ENCODE measurements at places on chromosomes 7 and 10.

- DNase-seq, result no peak
Observed at GRCh38 chr10:17599089-17599488, 18.1 kb downstream of the HACD1 start.

DNA sequence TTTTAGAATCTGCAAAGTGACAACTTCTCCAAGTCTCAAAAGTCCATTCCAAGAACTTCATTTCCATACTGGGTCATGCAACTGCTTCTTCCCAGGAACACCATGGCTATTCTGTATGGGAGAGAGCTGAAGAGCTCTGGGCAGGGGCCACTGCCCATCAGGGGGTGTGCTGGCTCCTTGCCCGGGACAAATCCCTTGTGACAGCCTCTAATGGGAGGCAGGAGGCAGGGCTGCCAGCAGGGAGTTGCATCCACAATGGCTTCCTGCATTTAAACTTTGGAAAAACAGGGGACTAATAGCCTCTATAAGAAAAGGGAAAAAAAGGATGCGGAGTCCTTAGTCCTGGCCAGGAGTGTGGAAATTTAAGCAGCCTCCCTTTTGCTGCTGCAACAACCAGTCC, 18.4 kb upstream of the FRMD4A start:
- no peak for DNase-seq

- no peak for DNase-seq
Observed at GRCh38 chr7:2116989-2117591, 115.7 kb downstream of the MAD1L1 start.

- DNase-seq, result no peak
Observed at GRCh38 chr10:62690703-62691102, 113.8 kb upstream of the ADO start.

DNA sequence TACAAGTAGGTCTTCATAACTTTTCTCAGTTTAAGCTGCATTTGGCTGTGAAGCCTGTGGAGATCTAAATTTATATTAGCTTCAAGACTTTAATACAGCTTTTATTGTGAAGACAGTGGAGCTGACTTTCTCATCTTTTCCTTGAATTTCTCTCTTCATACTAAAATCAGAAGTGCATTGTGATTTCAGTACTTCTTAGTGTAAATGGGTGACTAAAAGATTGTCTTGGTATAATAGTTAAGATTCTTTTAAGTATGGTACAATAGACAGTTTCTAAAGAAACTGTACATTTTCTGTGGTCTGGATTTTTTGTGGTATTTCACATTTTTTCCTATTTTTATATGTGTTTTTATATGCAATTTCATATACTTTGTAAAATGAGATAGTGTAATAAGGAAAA, 21.0 kb upstream of the DDX21 start:
- no peak for DNase-seq

- DNase-seq, result no peak
Observed at GRCh38 chr7:28955718-28956607, 2.2 kb downstream of the TRIL start.

DNA sequence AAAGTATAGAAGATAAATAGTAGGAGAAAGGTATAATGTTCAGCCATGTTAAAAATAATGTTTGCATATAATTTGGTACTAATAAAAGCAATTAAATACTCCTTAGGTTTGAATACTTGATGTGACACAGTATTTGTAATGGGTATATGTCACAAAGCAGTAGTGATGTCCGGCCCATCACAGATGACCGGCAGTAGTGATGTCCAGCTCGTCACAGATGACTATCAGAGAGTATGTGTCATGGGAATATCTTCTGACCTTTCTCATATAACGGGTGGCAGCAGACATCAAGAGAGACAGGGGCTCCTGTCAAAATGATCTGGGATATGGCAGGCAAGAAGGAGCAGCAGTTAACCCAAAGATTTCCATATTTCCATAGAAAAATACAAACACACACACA, 477.4 kb upstream of the KLF6 start:
- DNase-seq, result no peak

GRCh38 chr7:83629117-83629880, 19.6 kb downstream of the SEMA3E start:
- DNase-seq, result no peak

DNA sequence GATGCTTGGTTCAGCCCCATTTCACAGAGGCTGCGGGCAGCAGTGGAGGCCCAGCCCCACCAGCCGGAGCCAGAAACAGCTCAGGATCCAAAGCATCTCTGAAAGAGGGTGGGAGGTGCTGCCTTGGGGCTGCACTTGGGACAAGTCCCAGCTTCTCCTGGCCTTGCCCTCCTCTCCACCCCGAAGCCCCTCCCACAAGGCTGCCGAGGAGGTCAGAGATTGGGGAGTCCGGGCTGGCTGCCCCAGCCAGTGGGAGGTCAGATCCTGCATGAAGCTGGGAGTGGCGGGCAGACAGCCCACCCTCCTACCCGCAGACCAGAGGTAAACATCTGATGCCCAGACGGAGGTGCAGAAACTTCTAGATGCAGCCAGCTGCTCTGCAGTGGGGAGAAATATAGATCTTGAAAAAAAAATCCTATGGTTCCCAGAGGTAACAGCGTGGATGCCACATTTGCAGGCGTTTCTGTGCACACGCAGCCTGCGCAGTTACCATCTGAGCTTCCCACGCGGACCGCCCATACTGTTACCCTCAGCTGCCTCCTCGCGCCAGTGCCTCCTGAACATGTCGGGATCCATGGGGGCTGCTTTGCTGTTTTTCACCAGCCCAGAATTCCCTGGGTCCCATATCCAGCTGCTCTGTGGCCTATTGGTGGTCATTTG, 36.9 kb upstream of the GNA12 start:
- no peak for DNase-seq

DNA sequence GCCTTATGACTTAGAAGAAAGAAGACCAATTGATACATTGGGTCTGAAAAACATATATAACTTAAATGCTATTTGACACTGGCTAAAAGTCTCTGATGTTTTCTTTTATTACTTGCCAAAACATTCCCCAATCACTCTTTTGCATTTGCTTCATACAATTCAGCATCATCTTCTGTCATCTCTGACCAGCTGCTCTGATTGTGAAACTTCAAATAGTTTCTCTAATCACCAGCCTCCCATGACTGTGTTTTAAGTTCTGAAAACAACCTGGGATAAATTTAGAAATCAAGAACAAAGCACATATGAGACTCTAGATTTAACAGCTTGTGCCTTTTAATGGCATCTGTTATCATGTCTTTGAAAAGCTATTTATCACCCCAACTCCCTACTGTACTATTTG, 208.4 kb upstream of the KCND2 start:
- peak; percentile 20 for DNase-seq

- DNase-seq, result no peak
Observed at GRCh38 chr10:69334302-69335062, 56.2 kb downstream of the HK1 start.

DNA sequence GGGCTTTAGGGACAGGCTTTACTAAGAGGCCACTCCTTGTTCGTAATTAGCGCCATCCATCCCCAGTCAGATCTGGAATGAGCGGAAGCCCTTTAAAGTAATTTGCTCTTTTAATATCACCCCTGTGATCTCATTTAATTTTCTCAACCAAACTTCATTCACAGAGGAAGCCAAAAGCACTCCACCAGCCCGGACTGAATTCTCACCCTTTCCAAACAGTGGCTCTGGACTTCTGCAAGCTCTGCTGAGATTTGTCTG, 43.1 kb downstream of the UNC5B start:
- DNase-seq, result no peak

- DNase-seq, result no peak
Observed at GRCh38 chr7:45976485-45976856, 55.4 kb upstream of the IGFBP3 start.

DNA sequence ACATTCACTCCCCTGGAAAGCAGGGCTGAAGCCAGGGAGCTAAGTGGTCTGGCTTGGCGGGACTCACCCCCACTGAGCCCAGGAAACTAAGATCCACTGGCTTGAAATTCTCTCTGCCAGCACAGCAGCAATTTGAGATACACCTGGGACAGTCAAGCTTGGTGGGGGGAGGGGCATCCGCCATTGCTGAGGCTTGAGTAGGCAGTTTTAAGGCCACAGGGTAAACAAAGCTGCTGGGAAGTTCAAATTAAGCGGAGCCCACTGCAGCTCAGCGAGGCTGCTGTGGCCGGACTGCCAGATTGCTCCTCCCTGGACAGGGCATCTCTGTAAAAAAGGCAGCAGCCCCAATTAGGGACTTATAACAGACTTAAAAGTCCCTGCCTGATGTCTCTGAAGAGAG, 108.2 kb upstream of the FAM13C start:
- no peak for DNase-seq

GRCh38 chr7:121212036-121212435, 116.8 kb upstream of the WNT16 start:
- no peak for DNase-seq

- no peak for DNase-seq
Observed at GRCh38 chr10:69635428-69636272, 5.6 kb downstream of the FAM241B start.

- DNase-seq, result no peak
Observed at GRCh38 chr7:127995881-127996215, 35.4 kb downstream of the LRRC4 start.

DNA sequence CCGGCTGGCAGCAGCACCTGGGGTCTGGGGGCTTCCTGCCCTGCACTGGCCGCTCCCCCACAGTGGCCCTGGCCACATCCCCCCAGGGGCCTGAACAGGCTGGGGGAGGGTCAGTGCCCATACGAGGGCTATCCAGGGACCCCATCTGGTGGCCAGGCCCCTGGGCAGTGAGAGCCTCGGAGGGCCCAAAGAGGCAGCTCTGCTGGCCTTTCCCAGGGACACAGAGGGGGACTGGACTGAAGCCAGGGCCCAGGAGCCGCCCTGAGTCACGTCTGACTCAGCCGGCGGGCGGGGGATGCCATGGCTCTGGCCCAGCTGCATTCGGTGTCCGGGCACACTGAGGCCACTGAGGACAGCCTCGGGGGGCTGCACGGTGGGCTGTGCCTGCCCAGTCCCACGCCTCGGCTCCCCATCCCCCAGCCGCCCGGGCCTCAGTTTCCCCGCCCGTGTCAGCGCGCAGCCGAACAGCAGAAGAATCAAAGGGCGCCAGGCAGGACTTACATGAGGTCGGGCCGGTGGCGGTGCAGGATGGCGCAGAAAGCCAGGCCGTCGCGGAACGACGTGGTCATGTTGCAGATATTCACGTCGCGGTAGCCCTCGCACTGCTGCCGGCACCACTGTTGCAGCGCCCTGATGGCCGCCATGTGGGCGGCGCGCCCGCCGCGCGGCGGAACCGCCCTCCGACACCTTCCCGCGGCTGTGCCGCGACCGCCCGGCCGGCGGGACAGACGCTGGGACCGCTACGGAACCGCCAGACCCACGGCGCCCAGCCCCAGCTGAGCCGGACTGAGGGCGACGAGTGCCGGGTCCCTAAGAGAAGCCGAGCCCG, at the start of gene MICALL2:
Gene MICALL2, minus strand, starts transcription at position 788 of the 829 bp plus-strand sequence. Its CDS starts 144 bp downstream, at position 644.
- DNase-seq, result peak; percentile 62

GRCh38 chr10:132104062-132104461, 38.3 kb downstream of the JAKMIP3 start:
- DNase-seq, result no peak

GRCh38 chr10:110208614-110209453, 1.4 kb downstream of the MXI1 start:
- no peak for DNase-seq

- DNase-seq, result no peak
Observed at GRCh38 chr7:85392326-85392725, 205.5 kb upstream of the SEMA3D start.

GRCh38 chr7:140640060-140640637, 464 bp downstream of the DENND2A start:
- no peak for DNase-seq

- DNase-seq, result no peak
Observed at GRCh38 chr10:126770809-126771208, 100.3 kb upstream of the C10orf90 start.

GRCh38 chr10:124032971-124033886, 60.2 kb downstream of the CHST15 start:
- peak; percentile 14 for DNase-seq

- no peak for DNase-seq
Observed at GRCh38 chr7:149721084-149721601, 52.2 kb downstream of the ZNF467 start.

DNA sequence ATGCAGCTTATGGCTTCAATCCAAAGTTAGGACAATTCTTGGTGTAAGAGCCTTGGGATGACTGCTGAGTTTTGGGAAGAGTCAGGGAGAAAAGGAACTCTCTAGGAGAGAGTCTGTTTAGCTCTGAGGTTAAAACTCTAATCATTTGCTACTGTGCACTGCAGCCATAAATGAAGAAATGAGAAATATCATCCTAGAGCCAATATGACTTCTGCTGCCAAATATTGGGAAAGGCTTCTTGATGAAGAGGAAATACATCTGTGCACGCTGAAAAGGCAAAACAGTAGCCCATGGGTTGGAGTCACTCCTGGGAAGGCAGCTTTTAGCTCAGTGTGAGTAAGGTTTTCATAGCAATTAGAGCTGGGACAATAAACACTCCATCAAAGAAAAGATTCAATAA, 308.8 kb downstream of the SFMBT2 start:
- DNase-seq, result no peak

DNA sequence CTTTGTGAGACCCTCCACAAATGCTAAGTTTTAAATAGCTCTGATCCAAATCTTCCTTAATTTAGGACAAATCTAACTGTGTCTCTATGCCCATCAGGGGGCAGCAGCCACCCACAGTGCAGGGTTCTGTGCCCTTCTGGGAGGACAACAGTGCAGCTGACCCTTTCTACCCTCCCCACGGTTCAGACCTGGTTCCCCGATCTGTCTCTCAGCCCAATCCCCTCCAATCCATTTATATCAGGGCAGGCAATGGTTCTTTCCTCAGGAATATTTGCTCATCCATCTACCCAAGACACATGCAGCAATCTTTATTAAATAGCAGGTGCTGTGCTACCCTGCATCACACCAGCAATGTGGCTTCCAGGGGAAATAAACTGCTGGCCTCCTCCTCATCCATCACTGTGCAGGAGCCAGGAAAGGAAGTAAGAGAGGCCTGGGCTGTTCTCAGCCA, 4.0 kb upstream of the RBM28 start:
- DNase-seq, result no peak

- DNase-seq, result no peak
Observed at GRCh38 chr7:142431491-142431890, 173.6 kb upstream of the PRSS58 start.

DNA sequence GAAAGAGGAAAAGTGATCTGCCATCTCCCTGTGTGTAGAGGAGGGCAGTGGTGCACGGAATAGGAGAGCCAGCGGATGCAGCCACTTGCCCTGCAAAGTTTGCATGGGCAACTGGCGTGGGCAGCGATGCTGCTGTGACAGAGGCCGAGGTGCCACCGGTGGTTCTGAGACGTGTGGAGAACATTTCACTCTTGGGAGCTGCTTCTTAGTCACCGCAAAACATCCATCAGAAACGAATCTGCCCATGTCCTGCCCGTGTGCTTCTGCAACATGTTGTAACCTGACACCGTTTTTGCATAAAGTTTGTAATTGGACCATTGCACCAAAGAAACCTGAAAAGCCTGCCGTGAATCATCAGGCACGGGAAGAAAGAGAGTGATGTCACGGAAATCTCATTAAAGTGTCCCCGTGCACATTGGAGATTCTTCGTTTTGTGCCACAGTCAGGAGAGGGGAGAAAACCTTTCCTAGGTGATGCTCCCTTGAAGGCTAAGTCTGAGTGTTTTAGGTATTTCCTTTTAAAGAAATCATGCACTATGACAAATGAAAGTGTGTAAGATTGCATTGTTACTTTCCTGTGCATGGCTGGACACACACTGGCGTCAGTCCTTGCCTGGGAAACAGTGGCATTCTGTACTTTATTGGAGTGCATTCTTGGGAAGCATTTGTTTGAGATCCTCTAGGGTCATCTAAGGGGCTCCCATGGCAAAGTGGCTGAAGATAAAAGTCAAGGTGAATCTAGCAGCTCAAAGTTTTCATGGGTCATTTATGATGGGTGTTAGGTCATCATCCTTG, 302.6 kb downstream of the KLF6 start:
- DNase-seq, result peak; percentile 85

Data from fibroblast of skin of left quadriceps (primary cell).